ENCODE measurements at places on chromosomes 5 and 9. TPM values are rescaled to one million over a fixed set of nuclear protein-coding genes. Genes with fewer than 3 reads are reported as not detected.

DNA sequence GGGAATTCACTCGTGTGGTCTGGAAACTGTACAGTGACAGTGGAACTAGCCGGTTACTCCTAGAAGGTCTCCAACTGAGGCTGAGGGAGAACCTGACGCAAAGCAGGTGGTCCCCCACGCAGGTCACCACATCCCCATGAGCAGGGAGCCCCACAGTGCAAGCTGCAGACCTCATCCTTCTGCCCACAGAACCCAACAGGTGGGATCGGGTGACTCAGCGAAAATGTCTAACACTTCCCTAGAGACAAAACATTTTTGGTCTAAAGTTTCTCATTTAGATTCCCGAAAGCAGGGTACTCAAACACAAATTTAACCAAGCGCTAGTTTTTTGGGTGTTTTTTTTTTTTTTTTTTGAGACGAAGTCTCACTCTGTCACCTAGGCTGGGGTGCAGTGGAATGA, 62.4 kb upstream of the RETREG1 start:
- DNase-seq = no peak

Gene UIMC1
- total RNA-seq = 33.0 TPM

Gene SLC46A2
- total RNA-seq = not detected

Gene FOXD1
- 5.4 TPM for total RNA-seq

DNA sequence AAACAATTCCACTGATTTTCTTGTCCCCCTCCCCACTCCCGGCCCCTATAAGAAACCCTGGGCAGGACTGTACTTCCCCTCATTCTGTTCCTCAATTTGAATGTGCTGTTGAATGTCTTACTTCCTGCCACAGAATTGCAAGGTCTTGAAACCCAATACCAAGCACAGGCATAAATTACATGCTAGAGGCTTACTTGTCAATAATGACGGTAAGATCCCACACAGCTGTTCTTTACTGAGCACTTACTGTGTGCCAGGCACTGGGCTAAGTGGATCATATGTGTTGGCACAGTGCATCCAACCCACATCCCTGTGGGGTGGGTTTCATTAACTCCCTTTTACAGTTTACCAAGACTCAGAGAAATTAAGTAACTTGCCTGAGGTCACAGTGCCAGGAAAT, 63.4 kb downstream of the MVB12B start:
- DNase-seq = no peak

DNA sequence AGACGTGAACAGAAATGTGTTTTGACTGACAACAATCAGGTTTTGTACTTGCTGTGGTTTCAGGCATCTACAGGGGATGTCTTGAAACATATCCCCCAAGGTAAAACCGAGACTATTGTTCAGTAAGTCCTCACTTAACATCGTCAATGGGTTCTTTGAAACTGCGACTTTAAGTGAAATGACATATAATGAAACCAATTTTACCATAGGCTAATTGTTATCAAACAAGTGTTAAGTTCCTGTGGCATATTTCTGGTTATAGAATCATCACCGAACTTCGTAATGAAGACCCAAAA, 16.4 kb upstream of the OMD start:
- no peak for DNase-seq

DNA sequence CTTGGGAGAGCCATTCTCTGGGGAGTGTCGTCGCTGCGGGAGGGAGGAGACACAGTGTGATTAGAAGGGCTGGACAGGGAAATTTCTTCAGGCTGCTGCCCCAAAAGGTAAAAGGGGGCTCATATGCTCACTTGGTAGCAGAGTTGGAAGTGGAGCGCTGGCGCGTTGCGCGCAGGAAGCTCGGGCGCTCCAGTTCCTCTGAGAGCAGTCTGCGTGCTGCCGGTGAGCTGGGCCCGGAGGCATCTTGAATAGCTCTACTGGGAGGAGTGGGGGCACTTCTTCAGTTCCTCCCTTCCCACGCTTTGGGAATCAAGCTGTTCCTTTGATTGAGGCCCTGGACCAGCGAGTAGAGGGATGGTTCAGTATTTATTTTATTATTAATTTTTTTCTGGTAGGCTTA, 2.7 kb downstream of the RXFP3 start:
- no peak for DNase-seq

GRCh38 chr5:178357121-178357521, 124.5 kb upstream of the PHYKPL start:
- DNase-seq = no peak

- DNase-seq = no peak
Measured at GRCh38 chr9:90611568-90611967, 31.1 kb downstream of the DIRAS2 start.

- DNase-seq = no peak
Measured at GRCh38 chr9:35708146-35708545, 18.4 kb upstream of the TPM2 start.

GRCh38 chr9:96419691-96419969, 1.5 kb upstream of the ZNF367 start:
- DNase-seq = no peak

DNA sequence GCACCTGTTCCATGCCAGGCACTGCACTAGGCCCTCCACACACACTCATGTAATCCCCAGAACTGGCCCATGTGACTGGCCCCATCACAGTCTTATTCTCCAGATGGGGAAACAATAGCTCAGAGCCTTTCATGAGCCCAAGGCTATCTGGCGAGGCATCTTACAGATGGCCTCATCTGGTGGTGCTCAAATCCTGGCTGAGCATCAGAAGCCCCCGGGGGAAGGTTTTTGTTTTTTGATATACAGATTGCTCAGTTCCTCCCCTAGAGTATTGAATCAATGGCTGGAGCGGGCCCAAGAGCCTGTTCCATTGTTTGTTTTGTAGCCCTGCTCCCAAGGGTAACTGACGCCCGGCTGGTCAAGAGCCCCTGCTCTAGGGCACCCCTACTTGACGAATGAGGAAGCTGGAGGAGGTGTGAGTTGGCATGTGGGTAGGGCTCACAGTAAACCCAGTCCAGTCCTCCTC, 145.3 kb upstream of the RAPGEF1 start:
- DNase-seq = no peak

Gene APBA1
- 0.41 TPM for total RNA-seq

GRCh38 chr5:180535573-180535972, 41.4 kb downstream of the CNOT6 start:
- no peak for DNase-seq

- DNase-seq = no peak
Measured at GRCh38 chr5:79086116-79086515, 16.5 kb downstream of the BHMT2 start.

DNA sequence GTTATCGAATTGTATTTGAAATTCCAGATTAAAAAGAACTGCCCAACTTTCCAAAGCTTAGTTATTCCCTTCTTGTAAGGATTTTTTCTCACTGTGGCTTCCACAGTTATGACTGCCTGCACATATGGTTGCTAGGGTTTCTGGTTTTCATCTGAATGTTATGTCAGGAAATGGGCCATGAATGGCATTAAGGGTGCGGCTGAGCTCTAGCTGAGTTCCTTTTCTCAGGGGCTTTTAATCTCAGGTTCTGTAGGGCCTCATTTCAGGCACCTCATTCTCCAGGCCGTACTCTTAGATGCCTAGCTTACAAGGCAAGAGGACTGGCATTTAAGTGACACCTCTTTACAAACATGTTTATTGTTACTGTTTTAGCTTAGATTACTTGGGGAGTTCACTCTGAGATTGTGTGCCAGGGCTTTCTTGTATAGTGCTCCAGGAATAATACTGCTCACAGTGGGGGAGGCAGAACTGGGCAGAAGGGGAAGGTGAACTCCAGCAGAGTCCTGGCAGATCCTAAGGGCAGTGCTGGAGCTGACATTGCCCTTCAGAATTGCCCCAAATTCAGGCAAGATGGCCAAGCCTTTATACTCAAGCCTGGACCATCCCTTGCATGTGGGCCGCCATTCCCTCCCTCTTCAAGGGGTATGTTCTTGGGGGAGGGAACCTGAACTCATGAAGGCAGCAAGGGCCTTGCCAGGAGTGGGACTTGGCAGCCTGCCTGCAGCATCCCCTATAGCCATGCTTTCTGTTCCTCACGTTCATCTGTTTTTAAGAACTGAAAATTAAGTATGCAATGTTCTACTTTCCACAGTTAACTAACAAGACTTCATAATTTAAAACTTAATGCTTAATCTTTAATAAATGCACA, 111.5 kb downstream of the KDM4C start:
- DNase-seq = no peak

GRCh38 chr5:67203701-67204074, 7.1 kb upstream of the CD180 start:
- DNase-seq = no peak

All from H4 (cell line).